ENCODE measurements at places on chromosomes 16 and 17. TPM values are rescaled to one million over a fixed set of nuclear protein-coding genes. Genes with fewer than 3 reads are reported as not detected.

GRCh38 chr17:71472809-71473789, 647.7 kb upstream of the SOX9 start:
- DNase-seq, result no peak

Gene EFNB3
- 0.19 TPM for total RNA-seq

Gene ZFP90
- total RNA-seq, result 18.1 TPM

DNA sequence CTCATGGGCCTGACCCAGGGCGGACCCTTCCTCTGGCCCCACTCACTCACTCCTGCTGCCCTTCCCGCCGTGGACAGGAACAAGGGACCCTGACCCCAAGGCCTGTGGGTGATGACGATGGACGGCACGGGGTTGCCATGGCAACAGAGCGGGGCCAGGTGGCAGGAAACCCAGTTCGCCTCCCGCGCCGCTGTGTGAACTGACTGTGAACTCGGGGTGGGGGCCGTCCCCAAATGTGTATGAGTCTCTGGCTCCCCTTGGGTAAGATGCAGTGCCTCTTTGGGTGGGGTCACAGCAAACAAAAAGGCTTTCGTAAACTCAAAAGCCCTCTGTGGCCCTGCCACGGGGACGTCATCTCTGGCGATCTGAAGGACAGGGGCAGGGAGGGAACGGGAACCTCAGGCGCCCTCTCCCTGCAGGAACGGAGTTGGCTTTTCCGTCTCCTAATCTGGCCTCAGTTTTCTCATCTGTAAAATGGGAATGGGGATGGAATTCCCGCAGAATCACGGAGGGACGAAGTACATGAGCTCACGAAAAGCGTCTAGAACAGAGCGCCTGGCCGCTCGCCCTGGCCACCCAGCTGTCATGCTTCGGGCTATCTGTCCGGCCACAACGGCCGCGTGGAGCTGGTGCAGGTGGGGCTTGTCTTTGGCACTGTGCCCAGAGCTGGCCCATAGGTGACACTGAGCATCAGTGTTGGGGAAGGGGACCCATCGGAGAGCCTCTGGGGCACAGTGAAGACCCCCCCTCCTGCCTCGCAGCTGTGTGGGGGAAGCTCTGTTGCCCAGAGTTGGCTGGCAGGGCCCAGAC, 44.9 kb upstream of the PABPN1L start:
- DNase-seq, result no peak

Gene CSH2
- total RNA-seq, result not detected

GRCh38 chr17:410543-411401, 58.2 kb upstream of the RPH3AL start:
- DNase-seq, result no peak

Gene RUNDC3A
- 0.83 TPM for total RNA-seq

Gene TP53TG3F
- total RNA-seq, result not detected

Gene GOSR1
- 43.7 TPM for total RNA-seq

DNA sequence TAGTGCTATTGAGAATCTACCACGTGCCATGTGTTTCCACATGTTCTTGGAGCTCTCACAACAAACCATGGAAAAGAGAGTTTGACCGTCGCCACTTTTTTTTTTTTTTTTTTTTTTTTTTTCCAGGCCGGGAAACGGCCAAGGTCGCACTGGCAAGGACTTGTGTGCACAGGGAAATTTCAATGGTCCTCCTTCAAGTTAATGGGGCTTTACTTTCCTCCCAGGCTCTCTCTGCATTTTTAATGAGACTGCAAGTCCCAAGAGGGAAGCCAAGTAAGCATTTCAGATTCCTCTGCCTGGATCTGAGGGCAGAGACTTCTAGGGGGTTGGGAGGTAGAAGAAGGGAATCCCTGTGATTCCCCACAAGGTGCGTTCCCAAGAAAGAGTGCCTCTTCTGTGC, 94.7 kb upstream of the MPHOSPH6 start:
- no peak for DNase-seq

GRCh38 chr16:52466994-52467393, 79.9 kb downstream of the TOX3 start:
- no peak for DNase-seq

DNA sequence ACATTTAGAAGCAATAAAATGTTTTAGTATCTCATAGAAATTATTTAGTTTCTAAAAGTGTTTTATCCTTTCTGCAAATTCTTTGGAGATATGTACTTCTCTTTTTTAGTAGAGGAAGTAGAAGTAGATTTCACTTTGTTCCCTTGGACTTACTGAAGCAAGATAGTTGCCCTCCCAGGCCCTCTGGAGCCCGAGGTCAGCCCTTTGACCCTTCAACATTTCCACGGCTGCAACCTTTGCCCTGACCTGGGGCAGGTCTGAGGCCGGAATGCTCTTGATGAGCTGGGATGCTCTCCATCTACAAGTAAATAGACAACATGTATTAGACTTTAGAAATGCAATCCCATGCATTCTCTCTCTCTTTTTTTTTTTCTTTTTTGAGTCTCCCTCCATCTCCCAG, 167.5 kb downstream of the CDK5R1 start:
- no peak for DNase-seq

Gene MVD
- 21.6 TPM for total RNA-seq

Gene NPIPA3
- total RNA-seq, result 7.6 TPM

GRCh38 chr16:972316-973002, 1.7 kb upstream of the LMF1 start:
- DNase-seq, result no peak
